ENCODE measurements at places on chromosomes 16 and 17.

DNA sequence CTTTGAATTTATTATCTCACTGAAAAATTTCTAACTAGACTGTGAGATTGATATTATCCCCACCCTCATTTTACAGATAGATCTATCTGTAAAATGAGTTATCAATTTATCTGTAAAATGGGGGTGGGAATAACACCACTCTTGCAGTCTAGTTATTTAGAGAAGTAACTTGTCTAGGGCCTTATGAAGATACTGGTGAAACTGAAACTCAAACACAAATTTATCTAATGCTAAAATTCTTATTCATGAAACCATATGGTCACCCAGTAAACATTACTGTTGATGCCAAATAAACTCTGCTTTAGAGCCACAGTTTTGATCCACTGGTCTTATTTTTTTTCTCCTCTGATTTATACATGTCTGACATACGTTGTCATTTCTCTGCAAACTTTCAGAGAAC, 52.1 kb upstream of the SMIM36 start:
- no peak for DNase-seq

DNA sequence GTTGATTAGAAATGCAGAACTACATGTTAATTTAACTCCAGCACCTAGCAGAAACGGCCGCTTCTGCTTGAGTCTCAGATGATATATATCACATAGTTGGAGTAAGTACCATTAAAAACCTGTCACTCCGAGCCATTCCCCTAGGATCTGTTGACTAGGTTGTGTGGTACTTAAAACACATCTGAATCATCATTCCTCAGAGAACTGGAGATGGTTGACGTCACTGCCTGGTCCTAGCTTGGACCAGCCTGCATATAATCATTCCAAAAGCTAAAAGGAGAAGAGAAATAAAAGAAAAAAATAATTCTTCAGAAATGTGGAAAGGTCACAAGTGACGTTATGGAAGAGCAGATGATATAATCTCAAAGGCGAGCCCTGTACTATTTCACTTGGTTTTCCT, 31.3 kb upstream of the RASL10B start:
- DNase-seq, result no peak

- no peak for DNase-seq
Observed at GRCh38 chr17:66032082-66032712, 159.7 kb downstream of the CEP112 start.

- no peak for DNase-seq
Observed at GRCh38 chr17:64368277-64368676, 22.4 kb downstream of the PECAM1 start.

DNA sequence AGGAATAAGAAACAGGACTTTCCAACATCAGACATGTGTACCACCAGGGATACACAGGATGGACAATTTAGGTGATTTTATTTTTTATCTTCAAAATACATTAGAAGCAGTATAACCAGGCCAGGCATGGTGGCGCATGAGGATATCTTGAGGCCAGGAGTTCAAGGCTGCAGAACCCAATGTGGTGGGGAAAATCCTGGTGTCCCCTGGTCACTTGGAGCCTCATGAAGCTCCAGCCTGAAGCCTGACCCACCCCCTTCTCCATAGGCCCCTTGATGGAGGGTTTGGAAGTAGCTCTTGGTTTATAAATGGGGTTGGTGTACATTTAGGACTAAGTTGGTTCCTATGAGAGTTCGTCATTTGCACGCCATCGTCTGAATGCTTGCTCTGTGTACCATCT, 88.6 kb downstream of the MYH11 start:
- no peak for DNase-seq

DNA sequence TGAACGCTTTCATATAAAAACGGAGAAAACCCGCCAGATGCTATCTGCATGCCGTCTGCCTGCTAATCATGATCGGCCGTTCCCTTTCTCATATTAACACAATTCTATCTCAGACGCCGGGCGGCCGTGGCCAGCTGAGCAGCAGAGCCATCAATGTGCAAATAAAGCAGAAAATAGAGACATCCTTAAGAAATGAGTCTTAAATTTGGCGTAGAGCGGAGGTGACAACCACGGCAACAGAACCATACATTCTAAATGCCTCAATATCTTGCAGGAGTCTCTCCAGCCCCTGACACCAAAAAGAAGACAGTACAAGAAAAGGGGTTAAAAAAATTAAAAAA, 2.7 kb upstream of the IRX5 start:
- no peak for DNase-seq

DNA sequence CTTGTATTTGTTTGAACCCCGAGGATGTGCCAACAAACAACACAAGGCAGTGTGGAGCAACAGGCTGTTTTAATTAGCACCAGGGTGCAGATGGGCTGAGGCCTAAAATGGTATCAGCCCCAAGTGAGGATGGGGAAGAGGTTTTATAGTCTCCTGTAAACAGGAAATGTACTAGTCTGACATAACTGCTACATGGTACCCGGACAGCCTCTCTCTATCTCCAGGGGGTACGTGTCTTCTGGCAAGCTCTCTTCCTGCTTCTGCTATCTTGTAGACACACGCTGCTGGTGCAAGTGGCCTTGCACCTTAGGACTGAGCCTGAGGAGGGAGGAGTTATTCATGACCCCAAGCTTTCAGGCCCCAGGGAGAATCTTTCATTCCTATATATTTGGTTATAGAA, 2451.0 kb downstream of the TP53TG3F start:
- no peak for DNase-seq

DNA sequence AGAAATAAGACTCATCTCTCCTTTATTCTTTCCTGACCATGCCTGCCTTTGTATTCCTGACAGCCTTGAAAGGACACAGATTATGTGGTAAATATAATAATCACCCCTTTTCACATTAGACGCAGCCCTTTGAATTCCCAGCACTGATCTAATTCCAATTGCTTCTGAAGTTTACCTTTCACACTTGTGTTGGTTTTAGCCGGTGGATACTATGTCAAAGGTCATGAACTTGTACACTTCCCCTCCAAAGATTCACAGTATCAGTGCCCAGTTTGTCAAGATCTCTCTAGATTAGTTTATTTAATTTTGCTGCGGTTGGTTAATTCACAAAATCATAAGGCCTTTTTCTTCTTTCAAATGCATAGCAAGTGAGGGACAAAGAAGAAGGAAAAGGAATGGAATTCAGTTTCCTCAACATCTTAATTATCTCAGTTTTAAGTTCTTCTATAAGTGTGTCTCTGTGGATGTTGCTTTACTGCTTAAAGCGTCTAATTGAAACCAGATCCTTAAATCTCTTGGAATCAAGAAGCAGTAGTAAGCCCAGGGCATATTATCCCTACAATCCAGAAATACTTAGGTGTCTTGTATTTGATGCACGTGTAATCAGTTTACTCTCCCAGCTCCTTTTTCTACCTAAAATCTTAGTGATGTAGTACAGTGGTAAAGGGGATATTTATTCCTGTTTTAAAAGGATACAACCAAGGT, 174.3 kb upstream of the TBX2 start:
- DNase-seq, result no peak

DNA sequence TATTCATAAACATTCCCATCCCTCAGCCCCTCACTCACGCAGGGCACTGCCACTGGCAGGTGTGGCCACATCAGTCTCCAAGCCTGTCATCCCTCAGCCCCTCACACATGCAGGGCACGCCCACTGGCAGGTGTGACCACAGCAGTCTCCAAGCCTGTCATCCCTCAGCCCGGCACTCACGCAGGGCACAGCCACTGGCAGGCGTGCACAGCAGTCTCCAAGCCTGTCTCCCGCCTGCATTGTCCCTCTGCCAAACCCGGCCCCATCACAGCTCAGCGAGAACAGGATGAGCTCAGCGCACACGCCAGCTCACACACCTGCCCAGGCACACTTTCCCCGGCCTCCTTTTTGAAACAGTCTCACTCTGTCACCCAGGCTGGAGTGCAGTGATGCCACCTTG, 11.4 kb upstream of the KREMEN2 start:
- no peak for DNase-seq

- no peak for DNase-seq
Observed at GRCh38 chr16:78551487-78552085, 452.1 kb downstream of the WWOX start.

DNA sequence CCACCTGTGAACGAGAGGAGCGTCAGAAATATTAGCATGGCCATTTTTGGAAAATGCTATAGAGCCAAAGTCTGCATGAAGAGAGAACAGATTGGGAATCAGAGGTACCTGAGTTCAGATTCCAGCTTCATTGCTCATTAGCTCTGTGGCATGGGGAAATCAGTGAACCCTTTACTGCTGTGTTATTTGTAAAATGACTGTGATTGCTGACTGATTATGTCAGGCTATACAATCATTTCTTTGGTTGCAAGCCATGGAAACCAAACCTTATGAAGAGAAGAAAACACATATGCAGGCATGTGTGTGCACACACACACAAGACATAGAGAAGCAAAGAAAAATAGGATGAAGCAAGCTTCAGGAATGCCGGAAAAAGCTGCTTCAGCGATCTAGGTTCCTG, 101.4 kb upstream of the HSBP1 start:
- no peak for DNase-seq

GRCh38 chr17:37673386-37673785, 30.1 kb upstream of the DDX52 start:
- no peak for DNase-seq

GRCh38 chr16:78748220-78748929, 648.9 kb downstream of the WWOX start:
- DNase-seq, result no peak

GRCh38 chr16:71423865-71424264, 18.0 kb downstream of the TLE7 start:
- DNase-seq, result no peak

GRCh38 chr17:35006961-35007360, 26.6 kb downstream of the LIG3 start:
- no peak for DNase-seq

Data from stimulated activated CD4-positive, alpha-beta T cell treated with anti-CD3 and anti-CD28 coated beads, Interleukin-4, amount 100 ng/mL, for 4 hours (primary cell).